ENCODE measurements at places on chromosomes 3 and 15. TPM values are rescaled to one million over a fixed set of nuclear protein-coding genes. Genes with fewer than 3 reads are reported as not detected.

The SH2D7 gene
- total RNA-seq = not detected

The RAD51 gene
- 3.2 TPM for total RNA-seq

The MYZAP gene
- not detected for total RNA-seq

The PROS1 gene
- 34.4 TPM for total RNA-seq

The TBC1D23 gene
- total RNA-seq = 53.5 TPM

All from smooth muscle cell of the coronary artery (primary cell).